OCI-LY7 (cell line): ENCODE measurements at places on chromosomes 7 and 10.

GRCh38 chr10:105605918-105606317, 964.8 kb downstream of the SORCS3 start:
- no peak for DNase-seq

- no peak for DNase-seq
These were observed 33.3 kb upstream of the ARMS2 start for GRCh38 chr10:122421054-122421625.

GRCh38 chr7:99126921-99127553, 16.9 kb downstream of the SMURF1 start:
- no peak for DNase-seq

DNA sequence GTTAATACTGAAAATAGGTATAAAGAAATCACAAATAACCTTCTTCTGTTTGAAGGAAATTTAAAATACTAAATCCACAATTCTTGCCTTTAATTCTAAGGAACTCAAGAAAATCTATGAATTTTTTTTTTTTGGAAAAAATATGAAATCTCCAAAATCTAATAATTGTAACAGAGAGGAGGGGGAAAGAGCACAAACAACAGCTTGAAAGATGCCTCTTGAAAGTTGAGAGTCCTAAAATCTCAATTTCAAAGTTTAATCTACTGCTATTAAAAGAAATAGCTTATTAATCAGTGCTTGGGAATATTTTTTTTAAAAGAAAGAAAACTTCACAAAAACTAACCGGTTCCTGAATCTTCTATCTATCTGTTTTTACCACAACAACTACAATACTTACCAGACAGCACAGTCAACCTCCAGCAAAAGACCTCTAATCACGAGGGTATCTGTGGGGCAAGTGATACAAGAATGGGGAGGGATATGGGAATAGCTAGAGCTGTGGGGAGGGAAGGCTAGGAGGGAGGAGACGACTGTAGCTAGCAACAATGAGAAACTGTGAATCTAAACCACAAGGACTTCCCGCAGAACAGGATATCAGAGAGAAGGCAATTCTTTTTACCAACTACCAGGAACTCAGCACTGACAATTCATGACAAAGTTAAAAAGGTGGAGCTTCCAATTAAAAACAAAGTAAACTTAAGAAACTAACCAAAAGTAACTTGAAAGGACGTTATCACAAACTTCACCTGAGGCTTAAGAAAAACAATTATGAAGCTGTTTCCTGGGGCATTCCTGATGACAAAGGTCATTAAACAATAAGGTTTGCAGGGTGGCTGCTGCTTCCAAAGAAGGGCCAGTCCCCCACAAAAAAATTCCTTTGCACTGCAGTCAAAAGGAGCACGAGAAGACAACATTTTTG, at the start of gene USP54:
Gene USP54 (minus strand): TSS at position 462 of the 919 bp plus-strand sequence. CDS start 15,684 bp downstream, outside the sequence.
- peak; percentile 9 for DNase-seq

DNA sequence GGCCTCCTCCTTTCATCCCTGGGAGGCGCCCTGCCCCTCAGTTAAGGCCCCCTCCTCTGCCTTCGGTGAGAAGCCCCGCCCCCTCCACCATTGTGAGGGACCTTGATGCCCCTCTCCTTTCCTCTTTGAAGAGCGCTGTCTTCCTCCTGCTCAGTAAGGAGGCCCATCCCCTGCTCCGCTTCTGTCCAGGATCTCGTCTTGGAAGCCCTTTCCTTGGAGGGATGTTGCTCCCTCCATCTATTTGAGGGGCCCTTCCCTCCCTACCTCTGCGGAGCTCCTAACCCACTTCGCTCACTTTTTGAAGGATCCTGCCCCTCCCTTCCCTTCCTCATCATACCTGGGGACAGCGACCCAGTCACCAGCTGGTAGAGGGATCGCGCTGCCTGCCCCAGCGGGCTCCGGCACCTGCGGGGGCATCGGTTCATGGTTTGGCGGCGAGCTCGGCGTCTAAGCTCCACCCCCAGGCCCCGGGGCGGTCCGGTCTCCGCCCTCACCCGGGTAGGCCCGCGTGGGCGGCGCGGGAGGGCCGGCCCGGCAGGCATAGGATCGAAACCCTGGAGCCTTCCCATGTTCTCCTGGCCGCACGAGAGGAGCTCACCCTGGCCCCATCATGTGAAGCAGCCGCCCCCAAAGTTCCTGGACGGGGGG, 4.1 kb downstream of the KCNIP2 start:
- no peak for DNase-seq

- no peak for DNase-seq
These were observed 49.4 kb downstream of the NOD1 start for GRCh38 chr7:30429156-30429530.

DNA sequence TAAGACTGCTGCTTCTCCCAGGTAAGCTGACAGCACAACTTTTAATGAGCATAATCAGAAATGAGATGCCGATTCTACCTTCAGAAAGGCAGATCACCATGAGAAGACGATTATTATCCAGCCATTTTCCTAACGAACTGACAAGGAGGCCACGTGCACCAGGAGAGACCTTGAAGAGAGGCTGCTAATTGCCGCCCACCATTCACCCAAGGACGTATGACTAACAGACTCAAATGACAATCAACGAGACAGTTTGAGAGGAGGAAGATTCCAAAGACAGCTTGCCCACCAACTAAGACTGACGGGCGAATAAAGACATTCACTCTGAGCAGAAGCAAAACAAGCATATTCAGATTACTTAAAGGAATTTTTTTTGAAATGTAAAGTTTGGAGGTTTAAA, 301.9 kb upstream of the TAC1 start:
- DNase-seq: no peak

DNA sequence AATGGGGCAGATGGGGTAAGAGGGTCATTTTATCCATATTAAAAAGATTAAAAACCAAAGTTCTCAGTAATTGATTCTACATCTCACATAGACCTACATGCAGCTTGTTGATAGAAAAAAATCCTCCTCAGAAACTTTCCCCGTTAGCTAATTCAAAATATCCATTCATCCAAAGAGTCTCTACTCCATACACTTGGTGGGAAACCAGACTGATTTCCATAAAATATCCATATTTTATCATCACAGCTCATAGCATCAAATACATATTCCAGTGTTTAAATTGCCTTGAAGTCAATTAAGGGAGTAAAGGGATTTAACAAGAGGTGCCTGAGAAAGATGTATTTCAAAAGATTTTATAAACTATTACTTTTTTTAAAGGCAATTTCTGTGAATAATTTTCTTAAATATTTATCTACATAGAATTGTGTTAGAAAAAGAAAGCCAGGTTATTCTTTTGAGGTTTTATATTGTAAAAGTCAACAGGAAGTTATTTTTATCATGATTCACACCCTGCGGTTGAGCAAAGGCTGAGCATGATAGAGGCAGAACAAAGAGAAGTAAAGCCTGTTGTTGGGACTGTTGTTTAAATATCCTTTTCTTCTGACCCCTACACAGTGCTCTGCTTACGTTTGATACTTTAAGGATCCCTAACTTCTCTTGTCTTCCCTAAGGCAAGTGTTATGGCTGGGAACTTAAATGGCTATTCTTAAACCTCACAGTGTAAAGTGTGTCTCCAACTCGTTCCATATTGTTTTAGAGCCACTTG, 266.7 kb downstream of the PRKG1 start:
- DNase-seq: no peak

- no peak for DNase-seq
These were observed 72.6 kb upstream of the FHIP2A start for GRCh38 chr10:114749014-114749413.

GRCh38 chr10:6200734-6201515, 1.8 kb upstream of the PFKFB3 start:
- peak; percentile 74 for DNase-seq

GRCh38 chr10:132637477-132638129, 100.0 kb downstream of the INPP5A start:
- DNase-seq: peak; percentile 69

GRCh38 chr7:47154791-47155190, 427.1 kb downstream of the TNS3 start:
- no peak for DNase-seq

GRCh38 chr7:27386581-27386980, 144.0 kb downstream of the EVX1 start:
- no peak for DNase-seq

GRCh38 chr7:16634271-16634738, 11.2 kb downstream of the ANKMY2 start:
- no peak for DNase-seq

DNA sequence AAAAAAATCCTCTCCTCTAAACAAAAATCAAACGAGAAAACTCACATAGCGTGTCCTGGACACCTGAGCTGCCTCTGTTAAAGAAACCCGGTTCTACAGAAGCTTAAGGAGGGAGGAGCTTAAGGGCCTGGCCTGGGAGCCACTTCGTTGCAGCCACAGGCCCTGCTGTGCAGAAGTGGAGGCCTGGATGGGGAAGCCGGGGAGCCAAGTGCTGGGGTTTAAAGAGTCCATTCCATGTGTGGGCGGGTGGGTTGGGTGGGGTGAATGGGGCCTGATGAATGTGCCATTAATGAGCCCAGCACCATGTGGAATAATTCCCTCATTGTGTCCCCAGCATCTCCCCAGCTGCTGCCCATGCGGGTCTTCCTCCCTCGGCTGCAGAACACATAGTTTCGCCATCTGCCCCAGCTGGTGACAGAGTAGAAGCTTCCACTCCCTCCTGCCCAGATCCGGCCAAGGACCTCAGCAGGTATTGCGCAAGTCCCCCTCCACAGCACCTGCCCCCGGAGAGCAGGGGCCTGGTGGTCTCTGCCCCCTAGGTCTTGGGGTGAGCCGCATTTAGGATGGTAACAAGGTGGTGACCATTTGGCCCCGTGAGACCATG, 127.8 kb upstream of the BTBD16 start:
- DNase-seq: no peak

GRCh38 chr7:5442757-5443305, 19.2 kb upstream of the TNRC18 start:
- no peak for DNase-seq

- no peak for DNase-seq
These were observed 124.6 kb upstream of the GLCCI1 start for GRCh38 chr7:7843972-7844371.

- DNase-seq: no peak
These were observed 174.9 kb downstream of the ELFN1 start for GRCh38 chr7:1844951-1845390.

- no peak for DNase-seq
These were observed 42.3 kb upstream of the HMX3 start for GRCh38 chr10:123093489-123093888.

DNA sequence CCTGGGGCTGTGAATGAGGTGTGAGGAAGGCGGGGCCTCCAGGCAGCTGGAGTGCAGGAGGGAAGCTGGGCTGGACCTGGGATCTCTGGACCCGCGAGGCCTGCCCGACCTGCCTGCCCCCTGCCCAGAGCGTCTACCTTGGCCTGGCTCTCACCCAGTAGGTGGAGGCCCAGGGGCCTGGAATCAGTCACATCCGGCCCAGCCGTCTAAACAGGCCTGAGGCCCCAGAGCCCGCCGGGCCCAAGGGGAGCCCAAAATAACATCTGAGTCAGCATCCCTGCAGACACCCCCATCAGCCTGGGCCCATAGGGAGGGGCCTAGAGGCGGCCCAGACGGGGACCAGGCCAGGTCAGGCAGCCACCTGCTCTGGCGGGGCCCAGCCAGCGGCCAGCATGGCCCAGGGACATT, 15.1 kb upstream of the ELN start:
- no peak for DNase-seq

GRCh38 chr7:102253066-102253972, 33.3 kb upstream of the SH2B2 start:
- DNase-seq: no peak
